ENCODE measurements at places on chromosomes 6 and 20. TPM values are rescaled to one million over a fixed set of nuclear protein-coding genes. Genes with fewer than 3 reads are reported as not detected.

DAAM2 gene
- total RNA-seq, result 43.7 TPM

DEFB126 gene
- total RNA-seq, result not detected

DDO gene
- 2.4 TPM for total RNA-seq

GUCA1A gene
- 0.17 TPM for total RNA-seq

ZBTB46 gene
- total RNA-seq, result 11.3 TPM

RSPO3 gene
- 4.9 TPM for total RNA-seq

NNAT gene
- total RNA-seq, result 3.8 TPM

MAK gene
- total RNA-seq, result 0.97 TPM

CRISP2 gene
- not detected for total RNA-seq

GRCh38 chr6:113585246-113585645 is 271.9 kb upstream of the MARCKS start:
- no peak for DNase-seq

- no peak for DNase-seq
Observed at GRCh38 chr6:106799031-106799894, 169.9 kb downstream of the QRSL1 start.

DNA sequence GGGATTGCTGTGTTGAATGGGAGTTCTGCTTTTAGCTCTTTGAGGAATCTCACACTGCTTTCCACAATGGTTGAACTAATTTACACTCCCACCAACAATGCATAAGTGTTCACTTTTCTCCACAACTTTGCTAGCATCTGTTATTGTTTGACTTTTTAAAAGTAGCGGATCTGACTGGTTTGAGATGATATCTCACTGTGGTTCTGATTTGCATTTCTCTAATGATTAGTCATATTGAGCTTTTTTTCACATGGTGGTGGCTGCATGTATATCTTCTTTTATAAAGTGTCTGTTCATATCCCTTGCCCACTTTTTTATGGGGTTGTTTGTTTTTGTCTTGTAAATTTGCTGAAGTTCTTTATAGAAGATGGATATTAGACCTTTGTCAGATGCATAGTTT is 588.3 kb upstream of the ADGRB3 start:
- DNase-seq, result no peak

- peak; percentile 60 for DNase-seq
Observed at GRCh38 chr6:42532038-42532669, 31.7 kb upstream of the UBR2 start.

- DNase-seq, result no peak
Observed at GRCh38 chr6:130518588-130518987, 152.8 kb downstream of the TMEM200A start.

DNA sequence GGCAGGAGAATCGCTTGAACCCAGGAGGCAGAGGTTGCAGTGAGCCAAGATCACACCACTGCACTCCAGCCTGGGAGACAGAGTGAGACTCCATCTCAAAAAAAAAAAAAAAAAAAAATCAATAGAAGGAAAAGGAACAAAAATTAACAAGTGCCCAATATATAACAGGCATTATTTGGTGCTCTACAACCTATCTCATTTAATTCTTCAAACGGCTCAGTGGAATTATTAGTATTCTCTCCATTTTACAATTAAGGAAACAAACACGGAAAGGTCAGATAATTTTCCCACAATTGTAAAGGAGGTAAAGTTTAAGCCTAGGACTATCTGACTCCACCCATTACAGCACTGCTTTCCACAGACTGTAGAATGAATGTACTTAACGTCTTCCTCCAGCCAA is 19.8 kb downstream of the CCNC start:
- no peak for DNase-seq

- DNase-seq, result no peak
Observed at GRCh38 chr6:65161661-65162060, 545.4 kb downstream of the EYS start.

- DNase-seq, result peak; percentile 79
Observed at GRCh38 chr6:99602520-99603420, 3.9 kb upstream of the PRDM13 start.

DNA sequence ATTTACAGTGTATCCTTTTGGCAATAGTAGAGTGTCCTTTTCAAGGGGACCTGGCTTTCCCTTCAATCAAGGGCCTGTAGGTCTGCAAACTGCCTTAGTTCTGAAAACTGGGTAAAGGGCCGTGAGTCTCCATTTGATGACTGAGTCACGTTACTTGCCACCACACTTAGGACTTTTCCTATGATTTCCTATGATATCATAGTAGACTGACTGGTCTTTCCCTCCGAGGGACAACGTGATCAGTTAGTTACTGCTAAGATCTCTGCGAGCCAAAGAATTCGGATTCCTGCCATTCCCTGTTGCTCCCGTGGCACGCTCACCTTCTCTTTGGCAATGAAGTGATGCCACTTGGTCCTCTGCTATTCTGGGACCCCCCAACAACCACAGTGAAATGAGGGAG is 8.4 kb downstream of the ZNF831 start:
- no peak for DNase-seq

DNA sequence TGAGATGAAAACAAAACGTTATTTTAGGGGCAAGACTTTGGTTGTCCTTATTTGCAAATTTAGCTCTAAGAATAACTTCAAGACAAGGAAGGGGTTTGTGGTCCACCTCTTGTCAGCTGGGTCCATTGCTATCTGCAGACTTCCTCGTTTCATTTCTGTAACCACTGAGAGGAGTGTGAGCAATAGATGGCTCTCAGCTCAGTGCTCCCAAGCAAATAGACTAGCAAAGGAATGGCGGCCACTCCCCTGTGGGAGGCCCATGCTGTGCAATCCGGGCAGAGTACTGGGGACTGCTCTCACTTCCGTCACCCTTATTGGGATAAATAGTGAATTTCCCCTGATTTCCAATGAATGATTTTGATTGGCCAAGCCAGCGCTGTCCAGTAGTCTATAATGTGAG is 176.6 kb downstream of the ZDHHC14 start:
- DNase-seq, result no peak

DNA sequence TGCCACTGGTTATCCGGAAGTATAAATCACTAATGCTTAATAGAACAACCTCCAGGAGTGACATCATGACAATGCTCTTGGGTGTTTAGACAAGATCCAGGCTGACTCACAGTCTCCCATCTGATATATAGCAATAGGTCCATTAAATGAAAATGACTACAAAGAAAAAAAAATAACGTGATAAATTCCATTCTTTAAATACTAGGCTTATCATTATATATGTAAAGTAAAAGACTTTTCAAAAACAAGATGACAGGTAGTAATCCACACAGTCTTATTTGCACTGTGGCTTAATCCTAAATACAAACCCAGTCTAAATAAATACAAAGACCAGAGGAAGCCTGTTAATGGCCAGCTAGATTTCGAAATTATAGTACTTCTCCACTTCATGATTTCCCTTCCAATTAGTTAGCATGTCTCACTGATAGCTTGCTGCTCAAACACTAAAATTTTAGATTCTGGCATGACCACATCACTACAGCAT is 149.1 kb upstream of the BEND3 start:
- no peak for DNase-seq

- no peak for DNase-seq
Observed at GRCh38 chr20:40489886-40490285, 199.2 kb downstream of the MAFB start.

GRCh38 chr20:20737158-20737557 is 24.7 kb upstream of the RALGAPA2 start:
- no peak for DNase-seq

GRCh38 chr6:37187321-37188022 is 17.5 kb downstream of the PIM1 start:
- DNase-seq, result no peak

DNA sequence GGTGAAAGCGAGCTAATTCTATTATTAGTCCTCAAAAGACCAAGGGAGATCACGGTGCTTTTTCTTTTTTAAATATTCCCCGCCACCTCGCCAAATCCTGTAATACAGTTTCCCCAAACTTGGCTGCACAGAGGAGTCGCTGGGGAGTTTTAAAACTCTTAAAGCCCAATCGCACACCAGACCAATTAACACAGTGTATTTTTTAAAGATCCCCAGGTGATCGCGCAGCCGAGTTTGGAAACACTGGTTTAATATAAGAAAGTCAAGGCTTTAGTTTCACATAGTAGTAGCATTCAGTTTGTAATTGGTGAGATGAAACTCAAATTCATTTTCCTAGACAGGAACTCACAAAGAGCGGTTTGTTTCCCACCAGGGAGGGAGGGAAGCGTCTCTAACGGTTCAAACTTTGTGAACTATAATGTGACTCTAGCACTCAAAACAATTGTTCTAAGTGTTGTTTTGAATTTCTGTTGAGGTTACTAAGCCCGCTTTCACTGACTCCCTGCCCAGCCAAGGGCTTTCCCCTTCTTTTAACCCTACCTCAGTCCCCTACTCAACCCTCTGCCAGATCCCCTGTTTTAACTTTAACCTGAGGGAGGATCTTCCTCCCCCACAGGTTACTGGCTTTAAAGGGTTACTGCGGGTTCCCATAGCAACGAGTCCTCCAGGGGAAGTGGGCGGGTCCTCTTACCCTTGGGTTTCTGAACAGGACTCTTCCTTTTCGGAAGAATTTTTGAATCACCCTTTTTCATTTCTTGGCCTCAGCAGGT is 25.7 kb upstream of the BTBD3 start:
- peak; percentile 69 for DNase-seq
